ENCODE measurements at places on chromosomes 16 and 17. TPM values are rescaled to one million over a fixed set of nuclear protein-coding genes. Genes with fewer than 3 reads are reported as not detected.

GRCh38 chr16:12646098-12646489 is 157.6 kb downstream of the CPPED1 start:
- no peak for DNase-seq

DNA sequence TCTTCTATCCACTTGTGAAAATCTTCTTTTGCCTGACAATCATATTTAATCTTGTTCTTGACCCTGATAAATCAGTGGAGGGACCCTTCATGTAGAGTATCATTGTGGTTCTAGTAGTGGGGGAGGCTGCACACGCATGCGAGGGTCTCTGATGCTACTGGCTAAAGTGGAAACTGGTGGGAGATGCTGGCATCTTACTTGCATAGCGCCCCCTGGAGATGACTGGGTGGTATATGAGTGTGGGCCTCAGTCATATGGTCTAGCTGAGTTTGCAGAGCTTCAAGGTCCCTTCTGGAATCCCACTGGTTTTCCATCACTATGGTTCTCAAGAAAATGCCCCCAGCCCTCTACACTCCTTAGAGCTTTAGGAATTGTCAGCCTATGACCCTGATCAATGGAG is 236.4 kb upstream of the AXIN2 start:
- no peak for DNase-seq

Gene HYDIN
- polyA plus RNA-seq = 0.07 TPM

GRCh38 chr17:43588121-43588520 is 42.0 kb upstream of the ETV4 start:
- DNase-seq = no peak

DNA sequence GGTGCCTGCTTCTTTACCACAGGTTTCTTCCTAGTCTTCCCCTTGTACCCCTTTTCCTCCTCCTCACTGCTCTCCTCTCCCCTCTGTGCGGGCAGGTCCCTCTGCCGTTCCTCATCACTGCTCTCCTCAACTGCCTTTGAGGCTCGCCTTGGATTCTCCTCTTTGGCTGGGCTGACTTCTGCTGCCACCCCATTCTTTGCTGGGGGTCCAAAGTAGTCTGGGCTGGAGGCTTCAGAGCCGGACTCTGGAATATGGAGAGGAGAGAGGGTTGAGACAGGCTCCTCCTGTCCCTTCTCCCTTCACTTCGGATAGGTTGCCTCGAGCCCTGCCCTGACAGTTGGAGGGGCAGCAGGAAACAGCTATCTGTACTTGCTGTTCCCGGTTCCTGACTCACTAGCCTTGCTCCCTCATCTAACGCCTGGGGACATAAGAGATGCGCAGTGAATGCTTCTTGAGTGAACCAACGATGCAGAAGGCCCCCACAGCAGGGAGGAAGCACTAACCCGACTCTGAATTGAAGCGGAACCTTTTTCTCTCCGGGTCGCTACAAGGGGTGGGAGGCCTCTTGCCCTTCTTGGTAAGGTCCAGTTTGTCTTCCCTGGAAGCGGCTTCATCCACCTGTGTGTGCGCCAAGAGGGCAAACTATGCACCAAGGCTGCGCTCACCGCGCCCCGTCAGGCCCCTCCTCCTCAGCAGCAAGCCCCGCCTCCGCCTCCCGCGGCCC is 655 bp downstream of the HIRIP3 start:
- DNase-seq = peak; percentile 66

Gene MARCHF10
- polyA plus RNA-seq = 0.10 TPM

Gene TBC1D3D
- not detected for polyA plus RNA-seq

DNA sequence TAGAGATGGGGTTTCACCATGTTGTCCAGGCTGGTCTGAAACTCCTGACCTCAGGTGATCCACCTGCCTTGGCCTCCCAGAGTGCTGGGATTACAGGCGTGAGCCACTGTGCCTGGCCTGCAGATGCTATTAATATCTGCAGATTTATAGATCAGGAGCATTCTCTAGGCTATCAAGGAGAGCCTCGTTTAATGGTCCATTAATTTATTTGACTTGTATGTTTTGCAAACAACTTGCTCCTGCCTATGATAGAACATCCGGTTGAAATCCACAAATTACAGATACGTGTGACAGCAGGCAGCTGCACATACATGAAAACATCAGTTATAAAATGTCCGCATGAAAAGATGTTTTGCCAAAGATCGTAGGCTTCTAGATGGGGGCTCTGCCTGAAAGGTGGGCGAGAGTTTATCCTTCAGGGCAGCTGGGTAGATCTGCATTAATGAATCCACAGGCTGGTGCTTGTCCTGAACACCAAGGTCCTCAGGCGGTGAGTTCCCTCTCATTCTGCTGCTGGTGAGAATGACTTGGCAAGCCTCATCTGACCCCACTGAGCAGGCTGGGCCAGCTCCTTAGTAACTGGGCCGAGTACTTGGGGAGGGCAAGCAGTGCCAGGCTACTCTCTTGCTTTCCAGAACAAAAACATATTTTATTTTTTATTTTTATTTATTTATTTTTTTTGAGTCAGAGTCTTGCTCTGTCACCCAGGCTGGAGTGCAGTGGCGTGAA is 37.1 kb upstream of the MGAT5B start:
- DNase-seq = no peak

DNA sequence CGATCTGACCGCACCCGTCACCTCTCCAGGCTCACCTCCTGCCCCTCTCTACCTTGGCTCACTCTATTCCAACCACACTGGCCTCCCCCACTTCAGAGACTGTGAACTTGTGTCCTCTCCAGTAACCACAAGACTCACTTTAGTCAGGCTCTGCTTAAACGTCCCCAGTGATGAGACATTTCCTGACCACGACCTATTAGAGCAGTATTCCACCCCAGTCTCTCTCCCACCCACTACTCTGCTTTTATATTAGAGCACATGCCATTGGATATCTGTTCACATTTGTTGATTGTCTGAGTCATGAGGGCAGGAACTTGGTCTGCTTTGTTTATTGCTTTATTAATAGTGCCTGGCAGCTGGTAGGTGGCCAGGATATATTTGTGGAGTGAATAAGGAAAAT is 20.1 kb downstream of the COX11 start:
- DNase-seq = peak; percentile 98

Gene KIF19
- not detected for polyA plus RNA-seq

Gene CACNG4
- polyA plus RNA-seq = 0.53 TPM

Gene WSCD1
- not detected for polyA plus RNA-seq

- DNase-seq = peak; percentile 20
Observed at GRCh38 chr16:68257251-68257905, 6.9 kb upstream of the SLC7A6 start.

DNA sequence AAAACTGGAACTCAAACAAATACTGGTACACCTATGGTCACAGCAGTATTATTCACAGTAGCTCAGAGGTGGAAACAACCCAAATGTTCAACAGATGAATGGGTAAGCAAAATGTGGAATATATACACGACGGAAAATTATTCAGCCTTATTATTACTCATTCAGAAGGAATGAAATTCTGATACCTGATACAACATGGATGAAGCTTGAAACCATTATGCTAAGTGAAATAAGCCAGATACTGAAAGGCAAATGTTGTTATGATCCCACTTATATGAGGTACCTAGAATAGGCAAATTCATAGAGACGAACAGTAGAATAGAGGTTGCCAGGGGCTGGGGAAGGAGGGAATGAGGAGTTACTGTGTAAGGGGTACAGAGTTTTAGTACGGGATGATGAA is 27.1 kb upstream of the MYLK3 start:
- peak; percentile 45 for DNase-seq

DNA sequence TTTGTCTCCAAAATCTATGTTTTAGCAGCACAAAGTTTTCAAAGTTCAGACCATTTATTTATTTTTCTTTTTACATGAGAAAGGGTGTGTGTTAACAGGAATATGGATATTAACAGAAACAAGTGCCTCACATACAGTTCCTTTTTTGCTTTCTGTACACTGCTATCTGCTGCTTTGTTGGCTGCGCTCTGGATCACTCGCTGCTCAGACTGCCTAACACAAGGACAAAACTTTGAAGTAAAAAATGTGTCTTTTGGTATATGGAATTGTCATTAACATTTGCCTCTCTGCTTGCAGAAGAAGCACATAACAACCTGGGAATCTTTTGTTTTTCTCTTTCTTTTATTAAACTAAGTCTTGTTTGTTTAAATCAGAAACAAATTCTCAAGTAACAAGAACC is 262.8 kb downstream of the ZFHX3 start:
- no peak for DNase-seq

DNA sequence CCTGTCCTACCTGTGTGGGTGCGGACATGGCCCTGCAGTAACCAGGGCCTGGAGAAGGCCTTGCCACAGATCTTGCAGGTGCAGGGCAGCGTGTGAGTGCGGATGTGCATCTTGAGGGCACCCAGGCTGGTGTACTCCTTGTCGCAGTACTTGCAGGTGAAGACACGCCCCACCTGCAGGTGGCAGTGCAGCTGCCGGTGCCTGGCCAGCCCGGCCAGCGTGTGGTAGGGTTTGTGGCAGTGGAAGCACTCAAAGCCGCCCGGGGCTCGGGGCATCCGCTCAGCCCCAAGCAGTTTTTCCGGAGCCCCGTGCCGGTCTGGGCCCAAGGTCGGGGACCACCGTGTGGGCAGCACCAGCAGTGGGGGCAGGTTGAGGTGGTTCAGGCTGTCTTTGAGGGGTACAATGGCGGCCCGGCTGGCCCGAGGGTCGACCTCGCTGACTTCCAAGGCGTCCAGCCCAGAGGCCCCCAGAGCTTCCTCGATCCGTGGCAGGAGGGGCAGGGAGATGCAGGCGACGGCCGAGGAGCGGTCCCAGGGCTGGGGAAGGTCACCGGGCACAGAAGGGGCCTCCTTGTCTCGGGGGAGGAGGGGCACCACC is 5.1 kb downstream of the SNAI3 start:
- no peak for DNase-seq

DNA sequence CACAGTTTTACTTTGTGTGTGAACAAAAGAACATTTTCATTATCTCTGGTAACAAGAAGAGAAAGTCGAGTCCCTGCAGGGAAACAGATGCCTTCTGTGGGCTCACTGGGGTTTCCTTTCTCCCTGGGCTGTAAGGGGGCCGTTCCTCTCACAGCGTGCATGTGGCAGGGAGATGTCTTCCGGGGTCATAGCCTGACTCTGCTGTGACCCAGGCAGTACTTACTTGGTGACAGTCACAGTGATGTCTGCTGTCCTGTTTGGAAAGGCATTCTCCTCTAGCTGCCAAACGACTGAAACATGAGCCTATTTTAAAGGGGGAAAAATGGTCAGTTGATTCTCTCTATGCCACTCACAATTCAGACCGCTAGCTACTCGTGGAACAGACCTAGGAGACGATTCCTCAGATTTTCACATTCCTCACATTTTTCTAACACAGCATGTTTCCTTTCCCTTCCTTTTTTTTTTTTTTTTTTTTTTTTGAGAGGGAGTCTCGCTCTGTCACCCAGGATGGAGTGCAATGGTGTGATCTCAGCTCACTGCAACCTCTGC is 7.3 kb downstream of the HASPIN start:
- DNase-seq = peak; percentile 42

DNA sequence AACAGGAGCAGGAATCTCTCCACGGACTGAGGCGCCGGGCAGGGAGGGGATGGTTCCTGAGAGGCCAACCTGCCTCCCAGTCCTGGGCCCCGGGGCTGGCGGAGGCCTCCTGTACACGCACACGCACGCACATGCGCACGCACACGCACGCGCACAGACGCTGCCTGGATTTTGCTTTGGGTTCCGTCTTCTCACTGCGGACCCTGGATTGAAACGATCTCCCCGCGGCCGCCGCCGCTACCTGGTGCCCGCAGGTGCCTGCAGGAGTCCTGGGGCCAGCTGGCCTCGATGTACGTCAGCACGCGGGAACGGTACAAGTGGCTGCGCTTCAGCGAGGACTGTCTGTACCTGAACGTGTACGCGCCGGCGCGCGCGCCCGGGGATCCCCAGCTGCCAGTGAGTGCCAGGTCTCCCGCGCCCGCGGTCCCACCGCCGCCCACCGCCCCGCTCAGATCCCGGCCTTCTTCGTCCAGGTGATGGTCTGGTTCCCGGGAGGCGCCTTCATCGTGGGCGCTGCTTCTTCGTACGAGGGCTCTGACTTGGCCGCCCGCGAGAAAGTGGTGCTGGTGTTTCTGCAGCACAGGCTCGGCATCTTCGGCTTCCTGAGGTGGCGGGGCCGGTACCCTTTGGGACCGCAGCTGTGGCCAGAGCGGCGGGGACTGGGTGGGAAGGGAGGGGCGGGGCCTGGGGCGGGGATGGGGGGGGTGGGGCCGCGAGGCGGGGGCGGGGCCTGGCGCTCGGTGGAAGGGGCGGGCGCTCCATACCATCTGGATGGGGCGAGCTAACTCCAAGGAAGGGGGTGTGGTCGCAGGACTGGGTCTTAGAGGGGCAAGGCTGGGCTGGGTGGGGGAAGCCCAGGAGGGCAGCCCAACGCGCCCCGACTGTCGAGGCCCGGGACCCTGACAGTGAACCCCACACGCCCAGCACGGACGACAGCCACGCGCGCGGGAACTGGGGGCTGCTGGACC is 12.3 kb downstream of the CES4A start:
- no peak for DNase-seq

- DNase-seq = no peak
Observed at GRCh38 chr16:8753416-8754054, 43.9 kb downstream of the TMEM186 start.

Gene CALB2
- polyA plus RNA-seq = 0.24 TPM

Gene CD300LG
- polyA plus RNA-seq = not detected

DNA sequence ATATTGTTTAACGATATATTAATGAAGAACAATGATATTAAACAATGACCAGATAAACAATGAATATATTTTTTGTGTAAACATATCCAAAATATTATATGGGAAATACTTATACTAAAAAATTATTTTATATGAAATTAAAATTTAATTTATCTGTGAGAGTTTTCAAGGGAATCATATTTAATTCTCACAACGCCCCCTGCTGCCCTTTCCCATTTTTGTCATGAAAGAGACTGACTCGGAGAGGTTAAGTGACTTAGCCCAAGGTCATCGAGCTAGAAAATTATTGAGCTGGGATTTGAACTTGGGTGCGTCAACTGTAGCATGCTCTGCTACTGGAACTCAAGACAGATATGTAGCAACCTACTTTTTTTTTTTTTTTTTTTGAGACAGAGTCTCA is 7.2 kb upstream of the MYCBPAP start:
- no peak for DNase-seq

GRCh38 chr17:4365628-4366326 is 698 bp downstream of the UBE2G1 start:
- no peak for DNase-seq

DNA sequence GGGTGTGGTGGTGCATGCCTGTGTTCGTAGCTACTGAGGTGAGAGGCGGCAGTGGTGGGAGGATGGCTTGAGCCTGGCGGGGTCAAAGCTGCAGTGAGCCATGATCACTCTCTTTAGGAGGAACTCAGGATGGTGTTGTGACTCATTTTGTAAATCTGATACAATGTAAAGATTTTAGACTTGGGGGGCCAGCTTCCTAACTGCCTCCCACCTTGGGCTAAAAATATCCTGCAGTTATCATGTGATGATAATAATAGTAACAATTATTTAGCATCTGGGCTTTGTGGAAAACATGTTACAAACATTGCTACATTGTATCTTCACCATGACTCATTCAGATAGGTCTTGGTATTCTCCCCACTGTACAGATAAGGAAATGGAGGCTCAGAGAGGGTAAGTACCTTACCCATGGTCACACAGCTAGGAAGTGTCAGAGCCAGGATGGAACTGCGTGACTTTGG is 7.4 kb downstream of the CTNS start:
- DNase-seq = no peak

Gene CAVIN1
- 491 TPM for polyA plus RNA-seq
